ENCODE measurements at places on chromosomes 6 and 20.

GRCh38 chr20:15296422-15296821, 959.0 kb upstream of the FLRT3 start:
- DNase-seq = no peak

DNA sequence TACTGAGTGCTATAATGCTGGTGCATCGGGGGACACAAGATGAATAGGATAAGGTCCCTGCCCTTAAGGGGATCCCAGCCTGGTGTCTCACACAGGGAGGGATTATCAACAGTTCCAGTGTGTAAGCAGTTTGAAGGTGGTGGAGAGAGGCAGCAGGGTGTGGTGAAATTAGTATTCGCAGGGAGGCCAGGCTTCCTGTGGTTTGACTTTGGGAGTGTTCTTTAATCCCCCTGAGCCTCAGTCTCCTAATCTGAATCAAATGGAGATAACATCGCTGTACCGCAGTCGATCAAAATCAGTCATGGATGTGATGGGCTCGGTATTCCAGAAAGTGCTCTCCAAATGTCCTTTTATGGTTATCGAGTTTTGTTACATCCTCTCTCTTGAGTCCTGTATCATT, 288.1 kb upstream of the SUPT3H start:
- peak; percentile 31 for DNase-seq

DNA sequence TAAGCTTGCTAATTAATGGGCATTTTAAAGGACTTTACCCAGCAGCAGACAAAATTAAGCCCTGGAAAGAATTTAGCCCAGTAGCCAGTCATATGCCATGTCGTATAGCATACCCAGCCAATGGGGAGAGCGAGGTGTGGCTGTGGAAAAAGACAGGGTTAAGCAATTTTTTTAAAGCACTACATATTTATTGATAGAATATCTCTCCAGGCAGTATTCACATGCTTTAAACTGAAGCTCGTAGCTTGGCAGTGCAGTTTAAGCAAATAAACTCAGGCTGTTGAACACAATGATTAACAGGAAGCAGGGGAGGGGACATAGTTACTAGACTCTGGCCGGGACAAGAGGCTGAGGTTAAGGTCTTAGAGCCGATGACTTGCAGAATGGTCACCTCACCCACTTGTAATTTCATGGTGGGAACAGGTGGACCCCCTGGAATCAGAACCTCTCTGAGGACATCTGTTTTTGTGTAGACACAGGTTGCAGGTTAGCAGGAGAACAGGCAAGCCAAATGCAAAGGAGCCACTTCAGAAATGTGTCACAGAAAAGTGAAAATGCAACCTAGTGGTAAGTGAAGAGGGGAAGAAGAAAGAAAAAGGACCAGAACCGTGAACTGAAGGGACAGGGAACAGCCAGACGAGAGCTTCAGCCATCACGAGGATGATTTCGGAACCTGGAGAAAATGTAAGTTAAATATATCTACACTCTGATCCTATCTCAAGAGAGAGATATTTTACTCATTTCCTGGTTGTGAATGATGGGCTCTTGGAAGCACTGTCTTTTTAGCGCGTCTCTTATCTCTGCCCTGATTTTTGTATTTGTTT, 7.2 kb downstream of the GCNT2 start:
- DNase-seq = no peak

DNA sequence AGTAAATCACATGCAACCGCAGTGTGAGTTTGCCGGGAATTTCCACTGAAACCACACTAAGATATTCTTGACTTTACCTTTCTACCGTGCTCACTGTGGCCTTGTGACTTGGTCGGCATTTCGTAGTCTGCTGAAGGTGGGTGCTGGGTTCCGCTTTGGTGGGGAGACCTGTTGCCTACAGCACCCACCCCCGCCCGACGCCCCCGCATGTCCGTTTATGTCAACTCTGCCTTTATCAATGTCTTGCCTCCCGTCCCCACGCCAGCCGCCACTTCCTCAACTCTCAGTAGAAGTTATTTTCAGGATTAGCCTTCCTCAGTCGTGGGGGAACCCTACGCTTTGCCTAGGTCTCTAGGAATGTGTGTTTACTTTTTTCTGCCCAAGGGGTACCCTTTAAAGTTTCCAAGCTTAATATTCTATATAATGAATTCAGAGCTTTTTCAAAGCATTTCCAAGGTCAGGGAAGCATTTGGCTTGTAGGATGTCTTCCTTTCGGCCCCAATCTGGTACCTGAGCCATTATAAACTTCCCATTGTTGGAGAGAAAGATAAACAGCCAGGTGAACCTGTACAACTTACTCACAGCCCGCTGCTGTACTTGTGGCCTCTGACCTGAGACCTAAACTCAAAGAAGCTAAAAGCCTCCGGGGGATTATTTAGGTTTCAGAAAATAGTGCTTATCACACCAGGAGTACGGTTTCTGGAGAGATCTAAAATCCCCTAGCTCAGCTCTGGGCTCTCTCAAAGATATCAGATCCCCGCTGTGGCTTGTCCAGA, 54.2 kb downstream of the TBC1D7 start:
- no peak for DNase-seq

GRCh38 chr6:28771401-28772267, 152.2 kb downstream of the TRIM27 start:
- DNase-seq = no peak

DNA sequence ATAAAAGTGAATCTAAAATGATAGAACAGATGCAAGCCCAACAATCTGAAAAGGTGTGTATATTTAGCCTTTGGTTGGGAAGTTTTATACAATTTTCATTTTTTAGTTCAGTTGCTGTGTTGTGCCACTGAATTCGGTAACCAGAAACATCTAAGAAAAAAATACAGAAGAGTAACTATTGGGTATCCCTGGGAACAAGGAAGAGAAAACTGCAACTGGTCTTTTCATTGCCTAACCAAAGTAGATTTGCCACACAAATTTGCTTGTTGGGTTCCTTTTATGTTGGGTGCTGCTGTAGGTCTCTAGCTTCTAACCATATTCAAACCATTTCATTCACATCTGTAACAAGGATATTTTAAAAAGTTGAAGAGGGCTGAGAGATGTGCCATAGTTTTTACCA, 2.8 kb upstream of the TMEM30A start:
- no peak for DNase-seq

- DNase-seq = no peak
These were observed 209.7 kb upstream of the TENT5A start for GRCh38 chr6:81962198-81962597.

GRCh38 chr6:38192011-38192410, 372.5 kb downstream of the ZFAND3 start:
- DNase-seq = no peak

DNA sequence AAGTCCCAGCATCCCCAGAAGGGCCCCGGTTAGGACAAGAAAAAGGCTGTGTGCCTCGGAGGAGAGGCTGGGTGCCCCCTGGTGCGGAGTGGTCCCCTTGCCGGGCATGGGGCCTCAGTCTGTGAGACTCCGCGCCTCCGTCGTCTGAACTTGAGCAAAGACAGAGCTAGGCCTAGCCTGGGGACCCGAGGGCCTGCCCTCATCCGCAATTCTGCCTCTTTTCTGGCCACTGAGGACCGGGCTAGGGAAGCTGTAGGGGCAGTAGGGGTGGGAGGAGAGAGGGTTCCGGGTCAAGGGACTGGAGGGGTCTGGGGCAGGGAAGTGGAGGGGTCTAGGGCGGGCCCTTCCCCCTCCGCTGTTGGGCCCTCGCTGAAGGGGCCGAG, 550 bp upstream of the HSPA12B start:
- no peak for DNase-seq

DNA sequence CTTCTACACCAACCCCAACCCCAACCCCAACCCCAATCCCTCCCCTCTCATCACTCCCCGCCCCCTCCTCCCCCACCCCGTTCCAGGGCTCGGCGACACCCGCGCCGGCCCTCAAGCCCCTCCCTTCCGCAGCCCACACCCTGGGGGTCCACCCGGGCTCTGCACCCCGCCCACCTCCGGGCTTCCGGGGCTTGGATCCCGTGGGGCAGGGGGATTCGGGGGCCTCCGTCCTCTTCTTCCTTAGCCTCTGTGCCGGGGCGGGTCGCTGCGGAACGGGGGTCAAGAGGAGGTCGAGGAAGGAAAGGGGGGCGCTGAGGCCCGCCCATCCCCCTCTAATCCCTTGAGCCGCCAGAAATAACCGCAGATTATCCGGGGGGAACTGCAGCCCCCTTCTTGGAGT, 690 bp downstream of the TULP1 start:
- no peak for DNase-seq

GRCh38 chr6:94350833-94351232, 931.5 kb upstream of the EPHA7 start:
- no peak for DNase-seq

DNA sequence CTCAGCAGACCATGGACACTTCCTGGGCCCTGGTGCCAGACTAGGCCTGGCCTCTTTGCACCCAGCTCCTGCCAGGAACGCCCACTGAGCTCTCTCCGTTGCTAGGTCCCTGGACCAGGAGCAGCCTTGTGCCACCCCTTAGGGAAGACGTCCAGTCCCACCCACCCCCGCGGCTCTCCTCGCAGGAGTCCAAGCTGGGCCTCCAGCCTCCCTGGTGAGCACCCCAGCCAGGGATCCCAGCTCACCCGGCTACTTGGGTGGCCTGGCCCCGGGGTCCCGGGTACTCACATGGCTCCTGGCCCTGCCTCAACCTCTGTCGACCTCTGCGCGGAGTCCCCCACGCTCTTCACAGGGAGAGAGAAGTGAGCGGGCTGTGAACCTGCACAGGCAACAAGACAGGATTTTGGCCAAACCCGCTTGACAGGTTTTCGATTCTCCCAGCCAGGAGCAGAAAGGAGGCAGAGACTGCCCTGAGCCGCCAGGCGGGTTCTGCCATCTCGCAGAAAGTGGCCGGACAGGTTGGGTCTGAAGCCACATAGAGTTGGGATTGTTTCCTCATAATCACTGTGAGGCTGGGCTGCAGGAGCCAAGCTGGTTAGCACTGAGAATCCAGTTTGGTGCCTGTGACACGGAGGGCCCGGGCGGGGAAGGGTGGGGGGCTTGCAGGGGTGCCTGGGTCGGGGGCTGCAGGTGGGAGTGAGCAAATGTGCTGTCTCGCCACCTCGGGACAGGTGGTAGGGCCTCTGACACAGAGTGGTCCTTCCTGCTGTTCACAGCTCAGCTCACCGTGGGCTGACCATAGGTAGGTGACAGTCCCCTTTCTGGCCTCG, at the start of gene RBBP8NL:
Gene RBBP8NL, minus strand, starts transcription at position 368 of the 830 bp plus-strand sequence. CDS start 7,892 bp downstream, outside the sequence.
- no peak for DNase-seq

DNA sequence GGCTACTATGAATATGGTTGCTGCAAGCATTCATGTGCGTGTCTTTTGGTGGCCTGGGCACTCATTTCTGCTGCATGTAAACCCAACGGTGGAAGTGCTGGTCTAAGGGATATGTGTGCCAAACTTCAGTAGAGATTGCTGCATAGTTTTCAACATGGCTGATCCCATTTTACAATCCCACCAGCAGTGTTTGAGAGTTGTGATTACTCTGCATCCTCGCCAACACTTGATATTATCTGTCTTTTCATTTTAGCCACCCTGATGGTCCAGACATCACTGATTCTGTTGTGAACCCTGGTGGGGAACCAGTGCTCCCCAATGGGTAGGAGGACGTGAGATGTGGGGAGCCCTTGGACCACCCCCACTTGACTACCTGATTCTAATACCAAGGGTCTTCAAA, 27.5 kb downstream of the PACSIN1 start:
- no peak for DNase-seq

GRCh38 chr6:128206610-128207426, 306.0 kb upstream of the THEMIS start:
- DNase-seq = peak; percentile 11

GRCh38 chr6:158231551-158232315, 63.6 kb downstream of the GTF2H5 start:
- peak; percentile 76 for DNase-seq

GRCh38 chr6:116286773-116287358, 7.1 kb upstream of the TSPYL1 start:
- DNase-seq = no peak

DNA sequence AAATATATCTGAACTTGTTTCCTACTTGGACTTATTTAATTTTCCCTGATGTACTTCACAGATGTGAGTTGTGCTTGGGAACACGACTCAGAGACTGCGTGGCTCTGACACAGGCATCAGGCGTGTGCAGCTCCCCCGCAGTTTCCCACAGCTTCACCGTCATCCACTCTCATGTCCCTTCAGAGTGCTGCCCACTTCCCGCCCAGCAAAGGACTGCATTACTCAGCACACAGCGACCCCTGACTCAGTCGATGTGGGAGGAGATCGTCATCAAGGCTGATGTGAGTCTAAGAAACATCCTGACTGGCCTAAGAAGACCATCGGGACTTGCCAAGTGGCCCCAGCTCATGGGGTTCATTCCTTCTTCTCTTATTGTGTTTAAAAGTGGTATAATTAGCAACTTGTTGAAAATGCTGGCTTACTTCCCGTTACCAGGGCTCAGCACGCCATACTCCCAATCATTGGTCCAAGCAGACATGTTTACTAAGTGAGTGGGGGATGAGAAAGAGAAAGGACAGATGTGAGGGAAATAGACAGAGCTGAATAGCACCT, 539.4 kb upstream of the JARID2 start:
- peak; percentile 98 for DNase-seq

GRCh38 chr20:54477191-54477955, 2.0 kb downstream of the DOK5 start:
- DNase-seq = peak; percentile 86

DNA sequence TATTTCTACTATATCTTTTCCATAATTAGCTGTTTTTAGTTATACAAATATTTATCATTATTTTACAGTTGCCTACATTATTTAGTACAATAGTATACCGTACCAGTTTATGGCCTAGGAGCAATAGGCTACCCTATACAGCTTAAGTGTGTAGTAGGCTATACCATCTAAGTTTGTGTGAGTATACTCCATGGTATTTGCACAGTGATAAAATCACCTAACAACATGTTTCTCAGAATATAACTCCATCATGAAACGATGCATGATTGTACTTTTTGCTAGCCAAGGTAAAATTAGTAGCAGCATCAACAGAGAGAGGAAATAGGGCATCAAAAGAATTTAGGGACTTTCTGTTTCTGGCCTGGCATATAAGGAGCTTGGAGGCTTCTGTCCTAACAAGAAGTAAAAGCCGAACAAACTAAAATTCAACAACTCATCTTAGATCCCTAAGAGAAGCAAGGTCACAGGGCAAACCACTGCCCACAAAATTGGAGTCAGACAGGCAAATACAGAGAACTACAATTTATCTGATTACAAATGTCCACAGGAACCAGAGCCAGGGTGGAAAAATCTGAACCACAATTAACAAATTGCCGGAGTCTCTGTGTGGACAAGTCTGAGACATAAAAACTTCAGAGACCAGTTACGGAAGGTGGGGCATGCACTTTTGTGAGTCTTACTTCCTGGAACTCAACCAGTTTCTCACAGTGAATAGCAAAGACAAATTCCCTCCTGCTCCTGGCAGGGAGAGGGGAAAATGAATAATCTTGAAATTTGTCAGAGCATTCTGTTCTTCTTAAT, 671.4 kb downstream of the RFPL4B start:
- DNase-seq = peak; percentile 94
